Effector memory CD8-positive, alpha-beta T cell (primary cell): ENCODE measurements at places on chromosomes 3 and 15.

- no peak for DNase-seq
- H3K36me3 ChIP-seq = peaks cover 29% of the 10 kb centered on the region
- no peaks in the 10 kb centered on the region for H3K4me1 ChIP-seq
- no peak overlapping the region for H3K4me3 ChIP-seq
- no peaks in the 10 kb centered on the region for H3K27me3 ChIP-seq
These were observed 6.8 kb upstream of the QARS1 start for GRCh38 chr3:49111347-49111746.

- H3K36me3 ChIP-seq = peaks cover 97% of the 10 kb centered on the region
- H3K27me3 ChIP-seq = no peaks in the 10 kb centered on the region
- peaks cover 30% of the 10 kb centered on the region for H3K4me1 ChIP-seq
- no peak overlapping the region for H3K4me3 ChIP-seq
These were observed 30.7 kb downstream of the CHD2 start for GRCh38 chr15:92930776-92931175.

- no peaks in the 10 kb centered on the region for H3K27me3 ChIP-seq
- peaks cover 26% of the 10 kb centered on the region for H3K4me1 ChIP-seq
- no peaks in the 10 kb centered on the region for H3K36me3 ChIP-seq
- peak; percentile 20 for DNase-seq
- peak overlapping the region; percentile 33 for H3K27ac ChIP-seq
These were observed 208.6 kb downstream of the NFKBIZ start for GRCh38 chr3:102057781-102058421.

GRCh38 chr3:184981071-184981470 lies 169.1 kb downstream of the VPS8 start:
- DNase-seq = no peak
- peaks cover 22% of the 10 kb centered on the region for H3K36me3 ChIP-seq
- no peak overlapping the region for H3K27ac ChIP-seq
- no peak overlapping the region for H3K4me3 ChIP-seq
- H3K4me1 ChIP-seq = peaks cover 6% of the 10 kb centered on the region

- H3K4me3 ChIP-seq = peak overlapping the region; percentile 82
These were observed 1.4 kb downstream of the CSK start for GRCh38 chr15:74783072-74783807.

- H3K4me3 ChIP-seq = no peak overlapping the region
- no peaks in the 10 kb centered on the region for H3K36me3 ChIP-seq
- H3K27me3 ChIP-seq = peaks cover 56% of the 10 kb centered on the region
- H3K4me1 ChIP-seq = no peaks in the 10 kb centered on the region
These were observed 42.2 kb upstream of the TOPBP1 start for GRCh38 chr3:133703915-133704314.

DNA sequence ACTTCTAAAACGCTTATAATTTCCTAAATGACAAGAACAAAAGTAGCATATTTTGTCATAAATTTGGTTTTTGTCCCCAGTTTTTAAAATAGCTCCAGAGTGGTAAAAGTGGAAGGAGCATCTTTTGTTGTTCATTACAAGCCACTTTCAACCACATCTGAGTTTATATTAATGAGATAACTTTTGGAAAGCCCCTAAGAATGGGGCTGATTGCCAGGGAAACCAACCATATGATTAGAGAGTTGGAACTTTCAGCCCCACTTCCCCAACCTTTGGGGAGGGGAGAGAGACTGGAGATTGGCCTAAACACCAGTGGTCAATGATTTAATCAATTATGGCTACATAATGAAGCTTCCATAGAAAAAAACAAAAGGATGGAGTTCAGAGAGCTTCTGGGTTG lies 57.4 kb downstream of the CPA3 start:
- H3K27me3 ChIP-seq = peaks cover 37% of the 10 kb centered on the region
- no peak overlapping the region for H3K4me3 ChIP-seq
- H3K36me3 ChIP-seq = no peaks in the 10 kb centered on the region

DNA sequence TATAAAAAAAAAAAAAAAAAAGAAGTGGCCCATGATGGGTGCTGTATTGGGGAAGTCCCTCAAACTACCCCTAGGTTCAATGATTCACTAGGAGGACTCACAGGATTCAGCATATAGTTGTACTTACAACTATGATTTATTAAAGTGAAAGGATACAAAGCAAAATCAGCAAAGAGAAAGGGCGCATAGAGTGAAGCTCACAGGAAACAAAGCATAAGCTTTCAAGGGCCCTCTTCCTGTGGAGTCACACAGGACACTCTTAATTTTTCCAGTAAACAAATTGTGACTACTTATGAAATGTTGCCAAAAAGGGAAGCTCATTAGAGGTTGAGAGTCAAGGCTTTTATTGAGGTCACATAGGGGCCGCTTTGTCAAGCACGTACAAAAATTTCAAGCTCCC lies 153.7 kb upstream of the GAP43 start:
- peaks cover 19% of the 10 kb centered on the region for H3K27me3 ChIP-seq
- DNase-seq = no peak
- H3K27ac ChIP-seq = no peak overlapping the region
- no peak overlapping the region for H3K4me3 ChIP-seq

DNA sequence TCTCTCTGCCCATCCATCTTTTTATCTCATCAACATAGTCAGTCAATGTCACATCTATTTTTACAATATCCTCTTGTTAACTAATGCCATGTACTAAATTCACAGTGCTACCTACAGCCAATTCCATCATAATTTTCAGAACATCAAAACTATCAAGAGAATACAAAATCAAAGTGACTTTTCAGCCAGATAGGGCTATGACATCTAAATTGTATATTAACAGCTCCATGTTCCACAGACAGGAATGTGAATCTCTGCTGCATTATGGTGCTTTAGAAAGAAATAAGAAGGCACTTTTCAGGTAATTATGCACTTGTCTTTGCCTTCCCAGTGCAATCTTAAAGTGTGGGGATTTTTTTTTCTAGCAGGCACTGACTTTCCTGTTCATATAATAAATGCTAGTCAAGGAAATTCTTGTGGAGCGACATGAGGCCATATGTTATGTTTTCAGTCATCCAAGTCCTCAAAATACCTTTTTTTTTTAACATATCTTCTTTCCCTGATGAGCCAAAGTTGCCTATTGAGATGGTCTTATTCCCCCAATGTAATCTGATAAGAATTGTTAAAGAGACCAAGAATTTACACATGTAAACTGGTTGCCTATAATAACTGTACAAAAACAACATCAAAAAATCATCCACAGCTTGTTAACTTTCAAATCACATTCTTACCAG lies 252.0 kb upstream of the CNTN3 start:
- H3K27ac ChIP-seq = no peak overlapping the region
- no peak overlapping the region for H3K4me3 ChIP-seq
- H3K36me3 ChIP-seq = no peaks in the 10 kb centered on the region
- no peak for DNase-seq
